ENCODE measurements at places on chromosomes 12 and 14. TPM values are rescaled to one million over a fixed set of nuclear protein-coding genes. Genes with fewer than 3 reads are reported as not detected.

Gene SYT1
- 4.2 TPM for total RNA-seq

Gene SLC24A4
- not detected for total RNA-seq

Gene PAPLN
- 2.0 TPM for total RNA-seq

Gene SPTB
- total RNA-seq: 1.7 TPM

Gene SPIC
- not detected for total RNA-seq

Gene IL22
- not detected for total RNA-seq

Gene SDS
- total RNA-seq: not detected

Gene HAL
- total RNA-seq: 0.46 TPM

Gene OVCH1
- 0.65 TPM for total RNA-seq

Gene ZNF10
- 24.6 TPM for total RNA-seq

Gene PRH2
- total RNA-seq: not detected

Gene LRP1
- 95.7 TPM for total RNA-seq

Gene PLEKHA5
- 195 TPM for total RNA-seq

DNA sequence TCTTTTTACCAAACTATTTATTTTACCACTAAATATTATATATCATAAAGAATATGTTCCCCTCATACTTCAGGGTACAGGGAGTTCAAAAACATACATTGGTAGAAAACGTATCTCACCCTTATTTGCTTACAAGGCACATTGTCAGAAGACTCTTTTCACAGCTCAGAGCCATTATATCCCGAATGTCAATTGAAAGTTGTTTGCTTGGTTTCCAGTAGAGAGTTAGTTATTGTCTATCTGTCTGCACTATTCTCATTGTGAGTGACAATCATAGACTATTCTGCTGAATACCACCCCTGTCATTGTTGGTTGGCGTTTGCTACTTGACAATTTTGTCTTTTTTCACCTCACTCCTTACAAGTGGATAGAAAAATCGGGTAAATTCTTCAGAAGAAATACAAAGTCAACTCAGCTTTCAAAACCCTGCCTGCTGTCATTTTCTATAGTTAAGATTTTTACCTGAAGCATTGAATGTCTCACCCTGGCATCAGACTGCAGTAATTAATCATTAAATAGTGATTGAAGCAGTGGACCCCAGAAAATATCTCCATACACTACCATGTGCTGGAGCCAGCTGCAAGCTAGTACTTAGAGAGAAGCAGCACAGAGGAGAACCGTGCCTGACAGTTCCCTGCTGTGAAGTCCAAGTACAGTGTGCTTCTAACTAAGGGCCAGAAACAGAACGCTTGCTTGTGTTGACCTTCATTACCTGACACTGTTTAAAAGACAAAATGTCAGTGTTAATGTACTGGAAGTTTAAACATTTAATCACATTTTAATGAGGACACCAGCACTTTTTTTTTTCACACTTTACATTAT lies 510.6 kb downstream of the RERGL start:
- no peak for DNase-seq

- DNase-seq: no peak
These were observed 67.3 kb upstream of the VRK1 start for GRCh38 chr14:96729889-96730288.

GRCh38 chr12:13843841-13844240 lies 137.6 kb downstream of the GRIN2B start:
- DNase-seq: no peak

DNA sequence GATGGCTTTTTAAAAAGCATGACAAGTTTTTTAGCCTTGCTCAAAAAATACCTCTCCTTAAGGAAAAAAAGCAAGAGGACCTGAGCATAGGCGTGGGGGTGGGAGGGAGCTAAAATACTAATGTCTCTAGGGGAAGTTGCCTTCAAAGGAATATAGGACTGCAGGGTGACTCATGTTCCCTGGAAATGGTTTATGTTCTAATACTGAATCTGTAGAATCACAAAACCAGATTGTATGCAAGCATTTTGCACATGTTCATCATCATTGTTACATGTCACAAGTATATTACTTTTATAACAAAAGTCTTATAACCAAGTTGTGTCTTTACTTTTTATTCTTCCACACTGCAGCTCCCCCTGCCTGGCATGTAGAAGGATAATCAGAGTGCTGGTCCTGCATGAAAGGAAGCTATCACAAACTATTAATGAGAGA lies 36.6 kb downstream of the GPR135 start:
- DNase-seq: no peak

DNA sequence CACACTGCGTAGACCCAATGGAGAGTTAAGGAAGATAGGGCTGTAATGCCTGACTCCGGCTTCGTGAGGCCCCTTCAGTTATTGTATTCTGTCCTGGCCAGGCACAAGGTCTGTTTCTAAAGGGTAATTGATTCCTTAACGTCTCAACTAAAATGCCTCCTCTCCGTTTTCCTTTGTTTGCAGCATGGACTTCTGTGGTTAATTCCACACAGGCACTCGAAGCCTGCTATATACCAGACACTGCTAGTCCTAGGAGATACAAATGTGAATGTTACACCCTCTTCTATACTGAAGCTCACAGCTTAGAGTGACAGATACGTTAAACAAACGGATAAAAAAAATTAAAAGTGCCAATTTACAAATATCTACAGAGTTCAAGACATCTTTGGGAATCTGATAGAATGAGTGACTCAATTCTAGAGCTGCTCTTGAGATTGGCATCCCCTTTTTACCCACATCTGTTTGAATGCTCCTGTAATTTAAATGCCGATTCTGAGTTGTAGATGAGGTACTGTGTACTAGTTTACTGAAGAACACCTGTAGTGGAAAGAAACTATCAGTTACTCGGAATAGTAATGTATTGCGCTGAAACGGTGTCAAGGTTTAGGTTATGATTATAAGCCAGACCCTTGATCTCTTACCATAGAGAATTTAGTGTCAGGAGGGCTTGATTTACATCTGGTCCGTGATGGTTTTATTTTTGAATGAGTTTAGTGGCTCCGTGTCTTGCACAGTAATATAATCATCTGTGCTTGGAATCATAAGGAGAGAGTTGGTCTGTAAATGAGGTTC lies 784 bp downstream of the PSMA6 start:
- DNase-seq: no peak

- no peak for DNase-seq
These were observed 131.3 kb downstream of the ITPR2 start for GRCh38 chr12:26701604-26702215.

GRCh38 chr14:61932974-61933373 lies 170.8 kb downstream of the SNAPC1 start:
- DNase-seq: no peak

DNA sequence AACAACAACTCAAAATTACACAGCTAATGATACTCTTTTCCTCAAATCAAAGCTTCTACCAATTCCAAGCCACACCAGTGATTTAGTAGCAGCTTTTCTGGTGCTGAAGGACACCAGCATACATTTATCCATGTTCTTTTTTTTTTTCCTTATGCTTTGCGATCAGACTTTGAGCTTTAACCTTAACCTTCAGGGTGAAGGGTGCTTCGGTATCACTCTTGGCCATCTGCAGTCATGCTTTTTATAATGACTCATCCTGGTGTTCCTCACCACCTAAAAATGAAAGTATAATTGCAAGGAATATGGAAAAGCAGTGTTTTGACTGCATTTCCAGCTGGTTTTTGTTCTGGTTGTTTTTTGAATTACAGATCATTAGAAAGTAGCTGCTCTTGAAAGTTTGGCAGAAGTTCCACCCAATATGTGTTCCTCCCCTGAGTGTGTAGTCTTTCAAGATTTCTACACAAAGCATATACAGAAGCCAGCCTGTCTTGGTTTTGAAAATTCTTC lies 1.3 kb upstream of the SLC41A2 start:
- no peak for DNase-seq

GRCh38 chr12:124869059-124869665 lies 5.5 kb upstream of the SCARB1 start:
- no peak for DNase-seq

DNA sequence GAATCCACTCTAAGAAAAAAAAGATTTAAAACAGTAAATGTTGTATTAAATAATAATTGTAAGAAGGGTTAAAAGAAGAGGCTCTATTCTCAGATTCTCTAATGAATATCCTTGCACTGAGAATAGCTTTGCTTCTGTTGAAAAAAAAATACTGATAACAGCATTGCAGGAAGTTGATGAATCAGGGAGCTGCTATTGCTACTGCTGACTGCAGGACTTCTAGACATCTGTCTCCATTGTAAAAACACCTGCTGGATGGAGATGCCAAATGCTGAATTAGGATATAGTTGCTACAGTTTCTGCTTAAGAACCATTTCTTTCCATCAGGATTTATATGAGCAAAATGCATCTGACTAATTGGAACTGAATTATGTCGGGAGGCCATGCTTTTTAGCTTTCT lies 50.3 kb upstream of the ANP32D start:
- no peak for DNase-seq

DNA sequence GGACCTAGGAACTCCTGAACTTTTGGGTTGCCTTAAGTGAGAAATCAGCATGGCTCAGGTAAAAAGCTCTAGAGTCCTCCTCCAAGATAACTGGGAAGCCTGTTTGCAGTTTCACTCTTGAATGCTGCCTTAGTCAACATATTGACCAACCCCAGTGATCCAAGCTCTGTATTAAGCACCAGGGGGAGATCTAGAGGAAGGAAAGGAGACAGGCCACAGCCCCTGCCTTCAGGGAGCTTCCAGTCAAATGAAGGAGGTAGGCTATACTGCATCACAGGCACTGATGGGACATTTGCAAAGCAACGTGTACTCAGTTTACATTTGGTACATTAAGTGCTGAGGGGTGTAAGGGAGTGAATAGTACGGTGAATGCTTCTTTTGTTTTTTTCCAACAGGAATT lies 1.2 kb upstream of the CSAD start:
- no peak for DNase-seq

- DNase-seq: no peak
These were observed 20.0 kb upstream of the SLC15A5 start for GRCh38 chr12:16297521-16297920.

DNA sequence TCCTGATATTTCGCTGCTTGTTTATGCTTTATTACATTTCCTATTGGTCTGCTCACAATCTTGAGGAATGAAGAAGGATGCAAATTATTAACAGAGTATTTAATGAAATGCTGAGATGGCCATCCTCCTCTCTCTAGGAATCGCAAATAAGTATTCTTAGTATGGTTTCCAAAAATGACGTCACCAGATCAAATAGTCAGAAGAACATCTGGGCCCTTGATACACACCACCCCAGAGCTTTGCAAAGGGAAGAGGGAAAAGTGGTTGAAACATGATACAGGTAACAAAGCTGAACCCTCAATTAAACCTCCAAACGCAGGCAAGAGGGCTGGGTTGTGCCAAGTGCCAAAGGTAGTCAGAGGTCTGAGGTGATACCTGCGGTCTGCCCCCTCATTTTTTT lies 107.3 kb downstream of the BCL11B start:
- no peak for DNase-seq

DNA sequence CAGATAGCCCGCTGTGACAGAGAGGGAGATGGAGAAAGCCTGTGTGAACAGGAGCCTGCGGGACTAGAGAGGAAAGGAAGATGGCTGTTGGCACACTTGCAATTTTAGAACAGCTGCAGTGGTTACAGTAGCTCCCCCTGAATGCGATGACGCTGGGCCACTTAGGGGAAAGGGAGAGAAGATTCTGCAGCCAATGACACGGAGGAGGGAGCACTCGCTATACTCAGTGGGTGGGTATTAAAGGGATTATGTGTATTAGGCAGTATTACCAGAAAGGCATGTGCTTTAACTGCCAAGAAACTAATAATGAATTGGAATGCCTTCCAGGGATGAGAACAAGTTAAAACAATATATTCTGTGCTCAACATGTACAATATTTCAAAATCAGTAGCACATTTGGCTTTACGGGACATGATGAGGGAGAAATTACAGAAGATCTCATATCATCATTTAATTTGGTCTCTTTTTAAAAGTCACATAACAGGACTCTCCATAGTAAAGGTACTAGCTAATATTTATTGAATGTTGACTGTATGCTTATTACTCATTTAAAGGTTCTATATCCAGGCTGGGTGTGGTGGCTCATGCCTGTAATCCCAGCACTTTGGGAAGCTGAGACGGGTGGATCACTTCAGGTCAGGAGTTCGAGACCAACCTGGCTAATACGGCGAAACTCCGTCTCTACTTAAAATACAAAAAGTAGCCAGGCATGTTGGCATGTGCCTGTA lies 35.9 kb upstream of the FOS start:
- no peak for DNase-seq

- peak; percentile 86 for DNase-seq
These were observed at the start of gene STYK1 for GRCh38 chr12:10673659-10674384. Gene STYK1, minus strand, starts transcription at chr12:10674052. Its CDS starts 39,434 bp downstream, at chr12:10634618.

GRCh38 chr12:107822356-107822755 lies 47.9 kb downstream of the ASCL4 start:
- no peak for DNase-seq

DNA sequence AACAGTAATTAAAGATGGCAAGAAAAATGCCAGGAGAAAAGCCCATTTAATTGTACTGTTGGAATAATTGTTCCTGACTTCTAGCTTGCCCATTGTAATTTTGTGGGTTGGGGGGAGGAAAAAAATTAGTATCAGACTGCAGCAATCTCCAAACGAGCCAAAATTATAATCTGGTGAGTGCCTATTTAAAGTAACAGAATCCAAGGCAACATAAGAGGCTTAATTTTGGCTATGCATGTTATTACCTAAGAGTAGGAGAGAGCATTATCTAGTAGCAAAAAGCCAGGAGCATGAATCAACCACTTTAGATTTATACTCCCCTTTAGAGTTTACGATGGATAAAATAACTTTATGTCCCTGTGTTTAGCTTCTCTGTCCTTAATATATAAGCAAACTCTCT lies 14.6 kb upstream of the DENND5B start:
- no peak for DNase-seq

DNA sequence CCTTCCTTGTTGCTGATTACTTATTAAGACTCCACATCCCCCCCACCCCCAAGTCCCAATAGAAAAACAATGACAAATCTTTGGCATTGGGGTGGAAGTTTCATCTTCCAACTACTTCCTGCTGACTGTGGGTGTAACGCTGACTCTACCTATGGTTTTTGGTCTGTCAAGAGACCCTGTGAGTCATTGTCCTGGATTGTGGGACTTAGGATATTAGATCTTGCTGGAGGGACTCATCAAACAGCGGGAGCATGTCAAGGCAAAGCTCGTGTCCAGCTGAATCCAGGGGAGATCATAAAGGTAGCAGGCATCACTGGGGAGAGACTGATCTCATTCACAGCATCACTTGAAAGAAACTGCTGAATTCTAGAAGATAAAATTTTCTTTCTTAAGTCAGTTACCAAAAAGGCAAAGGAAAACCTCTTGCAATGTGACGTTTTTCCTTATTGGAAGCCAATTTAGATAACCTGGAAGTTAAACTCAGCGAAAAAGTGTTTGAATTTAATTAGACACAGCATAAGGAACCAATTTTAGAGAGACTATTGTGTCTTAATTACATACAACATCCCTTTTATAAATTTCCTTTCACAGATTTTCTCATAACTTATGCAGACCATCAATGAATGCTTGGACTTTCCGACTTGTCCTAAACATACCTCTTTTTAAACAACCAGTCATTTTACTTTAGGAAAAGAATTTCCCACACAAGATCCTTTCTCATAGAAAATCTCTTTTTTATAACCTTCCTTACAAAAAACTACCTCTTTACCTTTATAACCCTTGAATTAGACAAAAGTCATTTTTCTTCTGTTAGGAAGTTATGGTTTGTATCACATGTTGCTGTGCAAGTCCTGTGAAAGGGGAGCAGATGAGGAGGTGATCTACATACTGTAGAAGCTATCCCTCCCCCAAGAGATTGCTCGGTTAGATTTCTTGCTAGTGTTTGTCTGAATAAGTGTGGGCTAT lies 94.6 kb upstream of the SCAF11 start:
- no peak for DNase-seq

GRCh38 chr12:79920421-79921238 lies 14.3 kb downstream of the PPP1R12A start:
- no peak for DNase-seq

GRCh38 chr12:4285070-4285469 lies 11.5 kb downstream of the CCND2 start:
- DNase-seq: no peak

- peak; percentile 27 for DNase-seq
These were observed 8.0 kb downstream of the LRRC74A start for GRCh38 chr14:76834241-76834661.

Measured in progenitor cell of endocrine pancreas (in vitro differentiated cells).